ENCODE measurements at places on chromosomes 6 and 20. TPM values are rescaled to one million over a fixed set of nuclear protein-coding genes. Genes with fewer than 3 reads are reported as not detected.
A peak's percentile ranks its signal among the peaks of the same experiment; 100 is the strongest.

DNA sequence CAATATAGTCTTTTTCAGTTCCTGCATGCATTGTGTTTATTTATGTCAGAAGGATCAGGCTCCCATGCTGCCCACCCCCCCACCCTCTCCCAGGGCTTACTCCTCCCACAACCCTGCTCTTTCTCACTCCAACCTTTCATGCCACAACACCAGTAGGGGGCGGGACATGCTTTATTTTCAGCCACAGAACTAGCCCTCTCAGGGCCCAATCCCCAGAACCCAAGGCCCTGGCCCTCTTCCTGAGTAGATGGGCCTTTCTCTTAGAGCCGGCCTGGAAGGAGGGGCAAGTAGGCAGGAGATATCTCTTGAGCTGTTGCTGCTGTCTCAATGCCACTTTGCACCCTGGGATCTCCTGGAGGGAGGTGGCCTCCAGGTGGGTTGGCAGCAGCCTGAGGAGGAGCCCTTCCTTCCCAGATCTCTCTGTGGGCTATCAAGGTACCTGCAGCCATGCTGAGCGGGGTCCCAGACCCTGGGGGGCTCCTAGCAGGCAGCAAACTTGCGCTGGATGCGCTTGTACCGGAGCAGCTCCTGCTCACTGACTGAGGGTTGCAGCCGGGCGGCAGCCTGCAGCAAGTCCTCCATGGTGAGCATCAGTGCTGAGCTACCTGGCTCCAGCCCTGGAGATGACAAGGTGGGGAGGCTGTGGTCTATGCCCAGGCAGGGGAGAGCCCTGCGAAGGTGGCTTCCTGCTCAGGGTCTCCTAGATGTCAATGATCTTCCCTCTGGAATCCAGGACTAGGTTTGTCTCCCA is 3.5 kb downstream of the GNMT start:
- H3K36me3 ChIP-seq = no peaks in the 10 kb centered on the region
- H3K4me1 ChIP-seq = peaks cover 11% of the 10 kb centered on the region
- H3K4me3 ChIP-seq = no peak overlapping the region
- peaks cover 29% of the 10 kb centered on the region for H3K27me3 ChIP-seq
- DNase-seq = peak; percentile 87

DNA sequence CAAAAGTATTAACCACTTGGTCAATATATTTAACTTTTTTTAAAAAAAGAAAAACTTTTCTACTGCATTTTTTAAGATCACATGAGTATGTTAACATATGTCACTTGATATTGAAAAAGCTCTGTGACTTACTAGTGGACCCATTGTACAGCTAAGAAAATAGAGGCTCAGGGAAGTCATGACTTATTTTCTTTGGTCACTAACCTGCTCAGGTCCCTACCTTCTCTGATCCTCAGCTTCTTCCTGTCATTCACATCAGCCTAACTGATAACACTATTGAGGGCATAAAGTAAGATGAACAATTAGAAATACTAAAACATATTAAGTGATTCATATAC is 19.8 kb downstream of the AGPAT4 start:
- H3K36me3 ChIP-seq = peaks cover 9% of the 10 kb centered on the region
- DNase-seq = no peak
- H3K27ac ChIP-seq = no peak overlapping the region
- H3K27me3 ChIP-seq = no peaks in the 10 kb centered on the region

DNA sequence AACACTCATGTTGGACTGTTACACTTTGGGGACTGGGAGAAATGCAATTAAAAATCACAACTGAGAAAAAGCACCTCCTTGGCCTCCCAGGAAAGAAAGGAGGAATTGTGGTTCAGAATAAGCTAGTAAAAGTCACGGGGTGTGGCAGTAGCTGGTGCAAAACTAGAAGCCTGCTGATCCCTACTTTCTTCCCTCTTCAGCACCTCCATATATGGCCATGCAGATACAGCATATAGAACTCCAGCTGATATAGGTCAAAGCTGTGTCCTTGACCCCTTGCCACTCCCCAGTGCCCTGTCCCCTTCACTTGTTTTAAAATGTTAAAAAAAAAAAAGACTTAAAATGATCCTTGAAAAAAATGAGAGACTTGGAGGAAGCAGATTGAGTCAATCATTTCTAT is 5.5 kb upstream of the FLRT3 start:
- peaks cover 12% of the 10 kb centered on the region for H3K4me1 ChIP-seq
- H3K27me3 ChIP-seq = no peaks in the 10 kb centered on the region

GRCh38 chr6:116397914-116398313 is 27.2 kb downstream of the DSE start:
- no peak for DNase-seq
- H3K4me3 ChIP-seq = no peak overlapping the region
- no peak overlapping the region for H3K27ac ChIP-seq
- peaks cover 16% of the 10 kb centered on the region for H3K36me3 ChIP-seq
- peaks cover 34% of the 10 kb centered on the region for H3K4me1 ChIP-seq

GRCh38 chr6:1893470-1894130 is 283.9 kb downstream of the FOXC1 start:
- H3K4me3 ChIP-seq = no peak overlapping the region
- H3K36me3 ChIP-seq = no peaks in the 10 kb centered on the region
- 0 out of 2 replicates have a peak overlapping the region, but pooled peaks have one; percentile 4 for H3K27ac ChIP-seq
- peak; percentile 64 for DNase-seq
- H3K27me3 ChIP-seq = no peaks in the 10 kb centered on the region
- H3K4me1 ChIP-seq = peaks cover 8% of the 10 kb centered on the region

GRCh38 chr20:13659288-13659687 is 20.6 kb upstream of the TASP1 start:
- H3K27ac ChIP-seq = no peak overlapping the region
- no peak overlapping the region for H3K4me3 ChIP-seq
- no peak for DNase-seq
- H3K27me3 ChIP-seq = no peaks in the 10 kb centered on the region

GRCh38 chr6:119022796-119023195 is 55.7 kb downstream of the FAM184A start:
- no peak overlapping the region for H3K4me3 ChIP-seq
- peaks cover 48% of the 10 kb centered on the region for H3K4me1 ChIP-seq
- peaks cover 13% of the 10 kb centered on the region for H3K27me3 ChIP-seq
- no peak overlapping the region for H3K27ac ChIP-seq
- no peak for DNase-seq

- peaks cover 9% of the 10 kb centered on the region for H3K4me1 ChIP-seq
- H3K27ac ChIP-seq = no peak overlapping the region
- no peaks in the 10 kb centered on the region for H3K36me3 ChIP-seq
- no peaks in the 10 kb centered on the region for H3K27me3 ChIP-seq
- no peak overlapping the region for H3K4me3 ChIP-seq
These were observed 153.7 kb upstream of the RIPOR2 start for GRCh38 chr6:25089442-25089841.

DNA sequence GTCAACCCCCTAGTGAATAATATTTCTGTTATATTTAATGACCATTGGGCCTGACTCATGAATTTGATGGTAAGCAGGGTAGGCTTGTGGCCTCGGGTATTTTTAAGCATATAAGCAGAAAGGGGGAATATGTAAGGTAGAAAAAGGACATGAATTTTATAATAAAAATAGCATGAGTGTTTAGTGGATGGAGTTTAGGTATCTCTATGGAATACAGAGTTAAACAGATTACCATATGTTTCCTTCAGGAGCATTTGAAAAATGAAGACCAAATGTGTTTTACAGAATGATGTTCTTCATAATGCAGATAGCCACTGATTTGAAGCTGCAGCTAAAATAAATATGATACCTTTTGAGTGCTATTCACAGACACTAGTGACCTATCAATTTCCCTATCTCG is 191.7 kb upstream of the TSHZ2 start:
- no peaks in the 10 kb centered on the region for H3K36me3 ChIP-seq
- DNase-seq = no peak
- H3K4me1 ChIP-seq = peaks cover 5% of the 10 kb centered on the region
- H3K4me3 ChIP-seq = no peak overlapping the region
- H3K27me3 ChIP-seq = no peaks in the 10 kb centered on the region
- H3K27ac ChIP-seq = no peak overlapping the region

GRCh38 chr6:92647630-92648029 is 771.7 kb downstream of the EPHA7 start:
- 0 out of 2 replicates have a peak, but pooled peaks cover 2% of the 10 kb centered on the region for H3K4me1 ChIP-seq
- DNase-seq = no peak
- H3K27me3 ChIP-seq = no peaks in the 10 kb centered on the region
- H3K4me3 ChIP-seq = no peak overlapping the region
- H3K27ac ChIP-seq = no peak overlapping the region

DNA sequence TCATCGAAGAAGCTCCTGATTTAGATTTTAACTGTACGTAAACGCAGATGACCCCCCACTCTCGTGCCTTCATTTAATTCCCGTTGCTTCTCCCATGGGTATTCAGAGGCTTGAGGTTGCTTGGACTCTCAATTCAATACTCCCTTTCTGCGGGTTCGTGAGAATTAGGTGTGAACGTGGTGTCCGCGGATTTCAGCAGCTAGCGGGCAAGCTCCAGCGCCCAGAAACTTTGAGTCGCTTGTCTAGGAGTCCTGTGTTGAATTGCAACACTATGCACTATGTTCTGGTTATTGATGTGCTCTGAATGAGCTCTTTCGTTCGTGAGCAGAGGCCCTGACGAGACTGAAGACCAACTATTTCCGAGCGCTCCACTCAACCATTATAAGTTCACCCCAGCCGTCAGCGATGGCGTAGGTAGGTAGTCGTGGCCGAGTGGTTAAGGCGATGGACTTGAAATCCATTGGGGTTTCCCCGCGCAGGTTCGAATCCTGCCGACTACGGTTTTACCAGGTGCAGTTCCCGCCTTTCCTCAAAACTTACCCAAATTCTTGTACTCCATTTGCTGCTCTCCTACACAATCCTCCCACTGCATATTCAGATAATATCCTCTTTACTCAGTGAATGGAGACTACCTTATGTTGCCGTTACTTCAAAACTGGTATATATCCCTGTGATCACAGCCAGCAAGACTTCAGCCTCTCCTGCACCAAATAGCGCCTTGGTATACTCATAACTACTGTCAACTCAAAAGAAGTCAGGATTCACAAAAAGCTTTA is 72.6 kb upstream of the ZNF184 start:
- peaks cover 30% of the 10 kb centered on the region for H3K27me3 ChIP-seq
- H3K4me3 ChIP-seq = peak overlapping the region; percentile 96
- H3K4me1 ChIP-seq = peaks cover 24% of the 10 kb centered on the region
- no peaks in the 10 kb centered on the region for H3K36me3 ChIP-seq
- peak overlapping the region; percentile 34 for H3K27ac ChIP-seq

GRCh38 chr6:93624408-93624807 is 205.0 kb upstream of the EPHA7 start:
- no peaks in the 10 kb centered on the region for H3K27me3 ChIP-seq
- H3K36me3 ChIP-seq = no peaks in the 10 kb centered on the region
- H3K4me3 ChIP-seq = no peak overlapping the region
- H3K4me1 ChIP-seq = no peaks in the 10 kb centered on the region

Gene KIF13A
- 27.8 TPM for total RNA-seq

Gene CFB
- total RNA-seq = 1.4 TPM

Gene MYLK4
- 0.05 TPM for total RNA-seq

Gene RAET1L
- total RNA-seq = not detected

Gene C2
- 1.3 TPM for total RNA-seq

All from WTC11 (cell line).